Thyroid gland (tissue), 4 donors: ENCODE measurements at places on chromosomes 12 and 14. TPM values are rescaled to one million over a fixed set of nuclear protein-coding genes. Genes with fewer than 3 reads are reported as not detected.

DNA sequence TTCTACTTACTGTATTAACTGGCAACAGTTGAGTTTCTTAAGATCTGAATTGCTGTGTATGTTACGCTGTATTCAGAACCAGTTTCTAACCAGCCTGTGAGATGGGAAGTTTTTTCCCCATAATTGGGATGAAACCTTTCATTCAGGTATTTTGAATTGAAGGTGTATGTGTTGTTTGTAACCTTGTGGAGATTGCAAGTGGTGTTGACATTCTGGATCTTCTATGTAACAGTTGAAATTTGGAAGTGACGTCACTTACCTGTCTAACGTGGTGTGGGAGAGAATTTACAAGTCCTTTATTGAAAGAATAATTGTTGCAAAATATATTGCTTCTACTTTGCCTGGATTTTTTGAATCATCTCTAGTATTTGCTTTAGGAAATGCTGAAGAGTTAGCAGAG lies 5.5 kb downstream of the RAN start:
- no peak for DNase-seq

DNA sequence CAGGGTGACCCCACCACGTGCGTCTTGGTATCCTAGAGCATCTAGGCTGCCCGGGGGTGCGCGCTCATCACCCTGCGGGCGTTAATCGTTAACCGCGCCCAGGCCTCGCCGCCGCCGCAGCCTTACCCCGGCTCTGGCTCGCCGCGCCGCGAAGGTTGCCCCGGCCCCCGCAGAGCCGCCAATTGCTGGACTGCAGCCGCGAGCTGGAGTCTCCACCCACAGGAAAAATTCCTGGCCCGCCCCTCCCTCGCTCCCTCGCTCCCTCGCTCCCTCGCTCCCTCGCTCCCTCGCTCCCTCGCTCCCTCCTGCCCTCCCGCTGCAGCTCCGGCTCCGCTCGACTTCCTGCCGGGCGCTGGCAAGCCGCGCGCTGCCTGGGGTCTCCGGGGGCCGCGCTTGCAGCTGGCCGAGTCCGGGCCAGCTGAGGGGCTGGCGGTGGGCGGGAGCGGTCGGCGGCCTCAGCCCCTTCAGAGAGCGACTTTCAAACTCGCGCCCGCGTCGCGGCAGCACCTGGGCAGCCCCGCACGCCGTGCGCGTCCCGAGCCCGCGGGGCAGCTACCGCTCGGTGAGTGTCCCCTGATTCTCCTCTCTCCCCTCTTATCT lies at the start of gene PLEKHG3:
PLEKHG3 (plus strand) TSS at position 282 of the 600 bp plus-strand sequence. CDS start 23,208 bp downstream, outside the sequence.
- peak; percentile 90 for DNase-seq

- no peak for DNase-seq
Observed at GRCh38 chr12:50517421-50518048, 12.8 kb downstream of the DIP2B start.

GRCh38 chr12:67818459-67818903 lies 169.9 kb downstream of the DYRK2 start:
- DNase-seq = no peak

GRCh38 chr12:112342587-112342986 lies 39.6 kb downstream of the HECTD4 start:
- DNase-seq = no peak

DNA sequence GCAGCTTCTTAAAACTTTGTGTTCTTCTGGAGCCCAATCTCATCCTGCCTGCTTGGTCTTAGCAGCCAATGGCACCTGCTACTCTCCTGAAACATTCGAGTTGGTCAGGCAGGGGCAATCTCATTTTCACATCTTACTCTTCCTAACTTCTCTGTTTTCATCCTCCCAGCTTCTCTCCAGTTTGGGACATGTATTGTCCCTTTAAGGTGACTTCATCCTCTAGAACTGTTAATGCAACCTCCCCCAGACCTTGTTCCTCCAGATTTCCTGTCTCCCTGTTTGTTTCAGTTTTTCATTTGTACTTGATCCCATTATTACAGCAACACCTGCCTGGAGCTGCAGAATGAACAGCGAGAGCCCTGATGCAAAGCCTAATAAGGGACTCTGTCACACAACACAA lies 31.3 kb downstream of the SERPINA11 start:
- DNase-seq = no peak

- DNase-seq = peak; percentile 79
Observed at GRCh38 chr12:5988659-5989116, 43.6 kb upstream of the ANO2 start.

Gene SMCO2
- not detected for total RNA-seq
